ENCODE measurements at places on chromosomes 5 and 9.

DNA sequence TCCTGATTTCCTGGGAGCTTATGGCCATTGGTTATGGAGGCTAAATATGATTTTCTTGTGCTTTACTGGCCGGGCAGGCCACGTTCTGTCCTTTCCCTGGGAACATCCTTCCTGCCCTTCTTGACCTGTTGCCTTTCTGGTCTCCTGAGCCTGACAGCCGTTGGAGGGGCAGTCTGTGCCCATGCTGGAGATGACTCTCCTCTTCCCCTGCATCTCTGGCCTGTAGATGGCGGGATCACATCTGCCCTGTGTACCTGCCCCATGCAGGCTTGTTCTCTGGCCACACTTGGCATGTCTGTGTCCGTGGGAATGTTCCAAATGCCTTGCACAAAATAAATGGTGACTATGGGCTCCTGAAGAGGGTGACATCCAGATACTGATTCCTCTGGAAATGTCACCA, 253.1 kb upstream of the IRX4 start:
- DNase-seq = no peak

DNA sequence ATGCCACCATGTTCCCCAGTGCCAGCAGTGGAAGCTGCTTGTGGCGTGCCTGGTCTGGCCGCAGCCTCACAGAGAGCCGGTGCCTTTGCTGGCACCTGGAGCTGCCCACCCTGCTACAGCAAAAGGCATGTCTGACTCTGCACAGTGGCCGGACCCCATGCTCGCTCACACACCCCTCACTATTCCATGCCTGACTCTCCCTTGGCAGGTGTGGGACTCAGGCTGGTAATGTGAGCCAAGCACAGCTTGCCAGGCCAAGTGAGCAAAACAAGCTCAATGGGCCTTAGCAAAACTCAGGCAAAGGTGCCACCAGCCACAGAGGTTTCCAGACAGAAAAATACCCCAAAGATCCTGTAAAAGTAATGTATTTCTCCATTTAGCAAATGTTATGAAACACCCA, 15.5 kb downstream of the GNA14 start:
- no peak for DNase-seq

GRCh38 chr5:129438322-129438721, 21.8 kb upstream of the ADAMTS19 start:
- DNase-seq = no peak

DNA sequence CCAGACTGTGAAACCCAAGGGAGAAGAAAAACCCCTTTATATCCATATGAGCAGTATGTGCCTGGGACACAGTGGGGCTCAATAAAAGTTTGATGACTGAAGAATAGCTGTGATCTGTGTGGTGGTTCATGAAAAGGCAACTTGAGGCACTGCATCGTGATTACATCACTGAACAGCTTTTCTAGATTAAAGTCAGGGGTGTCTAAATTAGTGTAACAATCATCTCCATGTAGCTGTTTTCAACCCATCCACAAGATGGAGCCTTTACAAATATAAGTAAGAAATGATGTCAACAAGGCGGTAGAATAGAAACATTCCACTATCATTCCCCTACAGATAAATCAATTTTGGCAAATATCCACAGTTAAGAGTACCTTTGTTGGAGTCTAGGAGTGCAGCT, 55.5 kb downstream of the PRRC1 start:
- DNase-seq = no peak

- DNase-seq = no peak
Measured at GRCh38 chr9:27542508-27542907, 12.9 kb upstream of the MOB3B start.

DNA sequence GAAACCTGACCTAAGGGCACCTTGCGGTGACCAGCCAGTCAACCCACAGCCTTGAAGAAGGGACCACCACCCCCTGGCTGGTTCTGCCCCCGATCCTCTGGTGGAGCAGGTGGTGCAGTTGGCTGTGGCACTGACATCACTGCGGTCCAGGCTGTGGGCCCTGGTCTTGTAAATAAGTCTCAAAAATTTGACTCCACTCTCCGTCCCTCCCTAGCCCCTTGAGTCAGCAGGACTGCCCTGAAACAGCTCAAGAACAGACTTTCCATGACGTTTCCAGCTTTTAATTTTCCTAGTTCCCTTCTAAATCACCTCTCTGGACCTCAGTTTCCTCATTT, 134.8 kb upstream of the BOD1 start:
- no peak for DNase-seq

DNA sequence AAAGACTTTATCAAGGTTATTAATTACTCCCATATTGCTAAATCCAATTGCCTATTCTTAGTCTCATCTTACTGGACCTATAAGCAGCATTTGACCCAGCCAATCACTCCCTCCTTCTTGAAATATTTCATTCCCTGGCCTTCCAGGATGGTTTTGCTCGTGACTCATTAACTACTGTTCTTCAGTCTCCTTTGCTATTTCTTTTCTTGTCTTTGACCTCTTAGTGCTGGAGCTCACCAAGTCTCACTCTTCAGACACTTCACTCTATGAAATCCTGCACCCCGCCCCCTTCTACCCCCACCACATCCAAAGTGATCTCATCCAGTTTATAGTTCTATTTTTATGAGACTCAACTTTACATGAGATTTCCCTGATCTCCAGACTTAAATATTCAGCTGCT, 803.1 kb upstream of the WWC1 start:
- DNase-seq = no peak

DNA sequence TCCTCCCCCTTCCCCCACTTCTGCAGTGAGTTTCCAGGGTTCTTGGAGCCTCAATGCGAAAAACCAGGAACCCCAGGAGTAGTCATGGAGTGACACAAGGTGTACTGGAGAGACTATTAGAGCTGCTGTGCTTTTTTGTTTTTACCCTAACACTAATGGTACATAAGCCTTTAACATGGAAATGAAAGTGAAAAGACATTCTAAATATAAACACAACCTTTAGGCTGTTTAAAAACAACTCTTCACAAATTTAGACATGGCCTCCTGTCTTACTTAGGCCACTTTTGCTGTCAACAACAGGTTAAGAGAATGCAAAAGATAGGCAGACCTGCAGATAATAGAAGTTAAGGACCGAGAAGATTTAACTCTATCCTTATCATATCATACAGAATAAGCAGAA, 232.2 kb downstream of the DENND1A start:
- DNase-seq = no peak

- peak; percentile 48 for DNase-seq
Measured at GRCh38 chr9:113523421-113524141, 60.1 kb downstream of the RGS3 start.

DNA sequence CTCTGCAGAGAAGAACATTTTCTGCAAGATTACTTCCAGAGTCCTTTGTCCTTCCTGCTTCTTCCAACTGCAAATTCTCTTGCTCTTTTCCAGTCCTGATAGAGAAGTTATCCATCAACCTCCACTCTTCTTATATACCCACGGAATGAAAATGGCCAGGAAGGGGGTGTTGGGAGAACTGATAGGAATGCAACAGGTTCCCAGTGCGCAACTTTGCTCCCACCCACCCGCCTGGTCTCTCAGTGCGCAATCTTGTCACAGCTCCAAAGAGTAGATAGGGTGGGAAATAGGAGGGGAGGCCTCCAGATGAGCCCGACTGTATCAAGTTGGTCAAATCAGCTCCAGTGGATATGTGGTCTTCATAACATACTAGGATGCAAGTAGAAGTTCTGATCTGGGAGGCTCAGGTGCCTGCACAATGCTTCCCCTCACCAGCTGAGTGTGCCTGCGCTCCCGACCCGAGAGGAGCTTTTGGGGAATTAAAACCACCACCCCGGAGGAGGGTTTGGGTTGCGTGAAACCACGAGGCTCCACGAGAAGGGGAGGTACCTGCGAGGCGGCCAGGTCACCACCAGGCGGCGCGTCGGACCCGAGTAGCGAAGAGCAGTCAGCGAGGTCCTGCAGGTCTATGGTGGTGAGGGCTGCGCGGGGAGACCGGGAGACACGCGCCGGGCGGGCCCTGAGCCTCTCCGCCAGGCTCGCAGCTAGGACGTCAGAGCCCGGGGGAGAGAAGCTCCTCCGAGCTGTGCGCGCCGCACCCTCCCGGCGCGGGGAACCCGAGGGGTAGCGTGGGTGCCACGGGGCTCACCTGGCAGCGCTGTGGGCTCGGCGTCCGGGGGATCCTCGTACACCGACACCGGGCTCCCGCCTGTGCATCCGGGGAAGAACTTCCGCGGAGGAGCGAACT, 835 bp downstream of the MCIDAS start:
- no peak for DNase-seq

GRCh38 chr9:95084254-95084934, 233.1 kb downstream of the FANCC start:
- no peak for DNase-seq

GRCh38 chr5:6747103-6747502, 33.9 kb downstream of the TENT4A start:
- no peak for DNase-seq

GRCh38 chr5:135402031-135402430, 3.0 kb upstream of the MACROH2A1 start:
- DNase-seq = no peak

DNA sequence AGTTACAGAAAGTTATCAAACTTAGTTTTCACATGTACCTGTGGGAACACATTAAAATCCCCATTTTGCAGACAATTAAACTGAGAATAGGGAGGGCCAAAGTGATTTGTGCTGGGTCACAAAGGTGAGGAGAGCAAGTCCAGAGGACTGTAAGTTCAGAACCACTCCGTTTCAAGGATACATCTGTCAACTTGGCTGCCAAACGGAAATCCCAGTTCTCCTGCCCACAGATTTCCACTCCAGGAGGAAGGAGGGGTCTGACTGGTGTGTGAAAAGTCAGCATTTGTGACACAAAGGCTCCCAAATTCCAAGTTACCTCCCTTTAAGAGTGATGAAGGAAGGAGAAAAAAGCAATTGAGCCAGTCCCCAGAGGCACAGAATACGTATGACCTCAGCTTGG, 42.3 kb downstream of the PRELID2 start:
- DNase-seq = no peak

DNA sequence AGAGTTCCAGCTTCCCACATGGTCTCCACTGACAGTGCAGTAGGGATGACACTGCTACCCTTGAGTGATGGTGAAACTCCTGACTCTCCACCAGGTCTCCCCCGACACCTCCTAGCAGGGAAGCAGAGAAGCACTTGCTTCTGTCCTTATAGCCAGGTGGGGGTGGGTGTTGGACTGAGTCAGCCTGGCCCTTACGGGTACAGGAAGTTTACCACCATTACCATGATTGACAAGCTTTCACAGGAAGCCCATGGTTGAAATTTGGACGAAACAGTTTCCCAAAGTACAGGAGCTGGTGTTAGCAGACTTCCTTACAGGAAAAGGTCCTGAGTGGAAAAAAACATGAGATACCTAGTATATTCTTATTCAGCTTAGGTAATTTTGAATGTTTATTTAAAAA, 3.1 kb upstream of the FBXL7 start:
- no peak for DNase-seq

DNA sequence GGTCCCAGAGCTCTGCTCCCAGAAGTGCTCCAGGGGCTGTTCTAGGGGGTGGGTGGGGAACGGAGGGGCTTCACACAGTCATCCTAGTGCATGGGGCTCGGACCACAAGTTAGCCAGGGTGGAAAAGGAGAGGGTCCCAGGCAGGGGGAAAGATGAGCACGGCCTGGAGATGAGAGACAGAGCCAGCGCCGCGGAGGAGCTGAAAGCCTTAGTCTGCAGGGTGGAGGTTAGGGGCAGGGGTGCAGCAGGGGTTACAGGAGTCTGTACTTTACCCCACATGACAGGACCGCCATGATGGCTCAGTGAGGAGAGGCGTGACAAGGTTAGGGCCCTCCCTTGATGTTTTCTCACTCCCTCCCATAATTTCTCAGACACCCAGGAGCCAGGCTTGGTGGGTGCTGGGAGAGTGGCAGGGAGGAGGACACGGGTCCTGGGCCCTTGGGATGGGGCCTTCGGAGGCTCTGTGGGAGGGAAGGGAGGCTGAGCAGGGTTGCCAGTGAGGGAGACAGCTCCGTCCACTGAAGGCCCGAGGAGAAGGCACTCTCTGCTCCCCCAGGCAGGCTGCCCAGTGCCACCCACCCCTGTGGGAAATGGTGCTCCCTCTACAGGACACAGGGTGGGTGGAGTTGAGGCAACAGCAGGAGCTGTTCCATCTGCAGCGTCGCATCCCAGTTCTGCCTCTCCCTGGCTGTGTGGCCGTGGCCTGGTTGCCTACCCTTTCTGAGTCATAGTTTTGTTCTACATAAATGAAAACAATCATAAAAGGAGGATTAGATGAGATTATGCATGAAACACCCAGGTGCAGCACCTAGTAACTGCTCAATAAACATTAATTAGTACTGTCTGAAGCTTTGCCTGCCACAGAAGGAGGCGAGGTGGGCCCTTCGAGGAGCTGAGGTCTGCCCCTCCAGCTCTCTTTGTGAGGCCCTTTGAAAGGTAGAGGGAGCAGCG, 66.2 kb downstream of the NDST1 start:
- no peak for DNase-seq

DNA sequence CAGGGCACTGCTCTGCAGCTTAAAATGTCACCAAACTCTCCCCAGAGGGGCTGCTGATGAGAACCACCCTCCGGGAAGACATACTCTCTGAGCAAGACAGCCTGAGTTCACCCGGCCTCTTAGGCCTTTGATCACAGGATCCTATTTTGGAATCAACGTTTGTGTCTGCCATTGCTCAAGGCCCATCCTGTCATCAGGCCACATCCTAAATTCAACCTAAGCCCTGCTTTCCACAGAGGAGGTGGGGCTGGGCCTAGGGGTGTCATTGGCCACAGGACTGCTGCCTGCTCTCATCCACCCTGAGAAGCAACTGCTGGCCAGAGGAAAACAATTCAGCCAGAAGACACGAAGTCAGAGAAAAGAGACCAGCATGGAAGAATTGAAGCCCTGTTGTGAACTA, 351.1 kb upstream of the IRX2 start:
- no peak for DNase-seq

DNA sequence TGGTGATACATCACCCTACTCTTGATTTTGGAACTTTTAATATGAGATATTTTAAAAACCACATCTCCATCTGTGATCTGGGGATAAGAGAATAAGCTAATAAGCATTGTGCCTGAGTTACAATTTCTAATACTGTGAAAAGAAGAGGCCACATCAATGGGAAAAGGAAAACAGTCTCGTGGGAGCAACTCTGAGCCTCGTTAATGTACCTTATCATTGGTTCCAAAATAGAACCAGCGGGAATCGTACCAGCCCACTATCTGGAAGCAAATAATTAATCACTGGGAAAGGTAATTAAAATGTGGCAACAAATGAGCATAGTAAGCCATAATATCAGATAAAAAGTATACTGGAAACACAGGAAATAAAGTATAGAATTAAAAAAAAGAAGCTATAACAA, 28.0 kb upstream of the CEP78 start:
- DNase-seq = no peak

Data from stimulated activated CD8-positive, alpha-beta memory T cell treated with anti-CD3 and anti-CD28 coated beads, Interleukin-7, amount 100 ng/mL, for 1 hour (primary cell).